ENCODE measurements at places on chromosomes 1 and 21. TPM values are rescaled to one million over a fixed set of nuclear protein-coding genes. Genes with fewer than 3 reads are reported as not detected.

The PEAR1 gene
- 5.0 TPM for total RNA-seq

The PROX1 gene
- 0.28 TPM for total RNA-seq

The CC2D1B gene
- total RNA-seq = 20.5 TPM

The OR2L3 gene
- not detected for total RNA-seq

The MYCL gene
- 12.2 TPM for total RNA-seq

The HUNK gene
- total RNA-seq = 0.07 TPM

The SPRR2F gene
- not detected for total RNA-seq

The CDKN2C gene
- 6.4 TPM for total RNA-seq

The AGBL4 gene
- not detected for total RNA-seq

The BECN2 gene
- total RNA-seq = not detected

The ADAR gene
- 63.8 TPM for total RNA-seq
